ENCODE measurements at places on chromosomes 3 and 15.
A peak's percentile ranks its signal among the peaks of the same experiment; 100 is the strongest.

- no peak for DNase-seq
These were observed 36.4 kb downstream of the ZNF710 start for GRCh38 chr15:90037511-90037860.

- DNase-seq = no peak
These were observed 112.9 kb downstream of the AKAP13 start for GRCh38 chr15:85493260-85493659.

DNA sequence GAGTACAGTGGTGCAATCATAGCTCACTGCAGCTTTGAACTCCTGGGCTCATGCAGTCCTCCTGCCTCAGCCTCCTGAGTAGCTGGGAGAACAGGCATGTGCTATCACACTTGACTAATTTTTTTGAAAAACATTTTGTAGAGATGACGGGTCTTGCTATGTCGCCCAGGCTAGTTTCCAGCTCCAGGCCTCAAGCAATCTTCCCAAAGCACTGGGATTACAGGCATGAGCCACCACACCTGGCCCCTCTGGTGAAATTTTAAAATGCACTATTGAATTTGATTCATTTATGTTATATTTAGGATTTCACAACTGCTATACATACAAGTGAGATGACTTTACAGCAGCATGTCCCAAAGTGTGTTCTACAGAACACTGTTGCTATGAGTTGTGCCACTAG is 50.8 kb upstream of the TPM1 start:
- DNase-seq = no peak

DNA sequence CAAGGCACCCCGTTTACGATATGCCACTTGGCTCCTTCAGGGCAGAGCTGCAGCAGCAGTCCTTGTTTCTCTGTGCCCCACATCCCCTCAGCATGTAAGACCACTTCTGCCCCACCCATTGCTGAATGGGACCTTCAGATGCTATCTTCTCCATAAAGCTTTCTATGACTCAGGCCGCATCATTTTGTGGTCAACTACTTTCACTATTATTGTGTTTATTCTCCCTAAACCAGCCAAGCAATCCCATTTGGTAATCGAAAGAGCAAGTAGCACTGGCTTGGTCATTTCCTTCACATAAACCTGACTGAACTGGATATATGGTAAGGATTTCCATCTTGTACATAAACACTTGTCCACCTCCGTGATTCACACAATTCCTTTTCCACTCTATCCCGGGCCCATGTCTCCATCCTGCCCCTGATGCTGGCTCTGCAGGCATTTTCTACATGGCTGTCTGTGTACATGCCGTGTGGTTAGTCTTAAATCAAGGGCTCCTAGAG is 25.7 kb downstream of the LIPC start:
- no peak for DNase-seq

DNA sequence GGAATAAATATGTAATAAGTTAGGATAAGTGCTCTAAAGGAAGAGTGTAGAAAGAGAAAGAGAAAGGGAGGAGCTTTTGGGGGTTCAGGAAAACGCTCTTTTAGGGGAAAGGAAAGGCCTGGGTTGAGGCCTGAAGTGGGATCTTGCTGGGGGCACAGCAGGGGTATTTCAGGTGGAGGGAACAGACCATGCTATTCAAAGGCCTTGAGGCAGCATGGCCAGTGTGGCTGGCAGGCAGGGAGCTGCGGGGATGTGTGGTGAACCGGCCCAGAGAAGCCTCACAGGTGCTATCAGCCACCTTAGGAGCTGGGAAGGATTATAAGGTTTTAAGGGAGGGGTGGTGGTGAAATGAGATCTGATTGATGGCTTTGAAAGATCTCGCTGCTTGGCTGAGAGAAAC is 66.6 kb downstream of the LINGO1 start:
- no peak for DNase-seq

DNA sequence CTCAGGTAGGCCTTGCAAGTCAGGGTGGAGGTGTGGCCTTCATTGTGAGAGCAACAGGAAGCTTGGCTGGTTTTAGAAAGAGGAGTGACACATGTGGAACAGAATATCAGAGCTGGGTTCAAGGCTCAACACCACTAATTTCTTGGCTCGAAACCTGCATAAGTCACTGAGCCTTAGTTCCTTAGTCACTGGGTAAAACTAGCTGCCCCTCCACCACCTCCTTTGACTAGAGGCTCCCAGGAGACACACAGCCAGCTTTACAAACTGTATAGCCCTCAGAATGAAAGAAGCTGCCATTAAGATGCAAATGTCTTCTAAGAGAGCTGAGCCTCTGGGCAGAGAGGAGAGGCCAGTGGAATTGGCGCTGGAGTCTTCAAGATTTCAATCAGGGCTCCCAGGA is 67.7 kb downstream of the CERS3 start:
- no peak for DNase-seq

DNA sequence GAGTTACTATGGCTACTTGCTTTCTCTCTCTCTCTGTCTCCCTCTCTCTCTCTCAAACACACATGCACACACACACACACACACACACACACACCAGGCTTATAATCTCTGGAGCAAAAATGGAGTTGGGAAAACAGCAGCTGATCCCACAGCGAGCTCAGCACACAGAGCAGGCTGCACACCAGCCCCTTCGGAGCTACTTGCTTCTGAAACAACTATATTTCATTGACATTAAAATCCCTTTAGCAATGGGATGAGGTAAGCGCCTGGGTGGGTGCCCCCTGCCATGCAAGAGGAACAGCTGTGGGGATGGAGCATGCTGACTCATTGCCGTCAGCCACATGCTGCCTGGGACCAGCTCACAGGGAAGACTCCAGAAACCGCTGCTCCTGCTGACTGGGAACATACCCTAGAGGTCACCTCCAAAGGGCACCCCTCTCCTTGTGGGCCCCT is 45.7 kb downstream of the B3GNT5 start:
- peak; percentile 62 for DNase-seq

DNA sequence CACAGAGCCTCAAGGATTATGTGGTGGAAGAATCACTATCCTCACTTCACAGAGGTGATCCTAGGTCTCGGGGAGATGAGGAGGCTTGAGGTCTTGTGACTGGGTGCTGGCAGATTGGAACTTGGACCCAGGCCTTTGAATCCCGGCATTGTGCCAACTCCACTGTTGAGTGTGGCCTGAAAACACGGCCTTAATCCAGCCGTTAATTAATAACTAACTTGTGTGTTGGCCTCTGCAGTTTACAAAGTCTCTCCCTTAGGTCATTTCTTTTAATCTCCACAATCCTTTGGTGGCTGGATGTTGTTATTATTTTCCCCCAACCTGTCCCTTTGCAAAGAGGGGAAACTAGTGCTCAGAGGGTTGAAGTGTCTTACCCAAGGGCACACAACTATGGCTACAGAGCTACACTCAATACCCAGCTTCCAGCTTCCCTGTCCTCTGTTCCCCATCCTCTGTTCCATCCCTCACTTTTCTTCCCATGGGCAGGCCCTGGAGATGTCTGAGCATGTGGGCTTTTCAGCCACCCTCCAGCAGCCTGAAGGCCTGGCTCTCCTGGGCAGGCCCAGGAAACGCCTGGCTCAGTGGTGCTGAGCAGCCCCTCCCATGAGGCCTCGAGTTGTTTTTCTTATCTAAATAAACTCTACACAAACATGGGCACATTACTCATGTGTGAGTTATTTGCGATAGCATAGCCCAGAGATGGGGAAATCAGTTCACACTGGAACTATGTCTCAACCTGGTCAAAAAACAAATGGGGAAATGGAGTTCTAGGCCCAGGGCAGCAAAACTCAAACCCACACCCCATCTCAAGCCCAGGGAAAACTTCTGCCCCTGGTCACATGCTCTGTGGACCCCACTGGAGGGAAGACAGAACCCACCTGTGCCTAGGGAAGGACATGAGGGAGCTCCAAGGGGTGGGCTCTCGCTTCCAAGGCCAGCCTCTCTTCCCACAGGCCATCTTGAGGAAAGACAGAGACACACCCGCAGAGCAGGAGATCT is 16.8 kb upstream of the SMAD3 start:
- DNase-seq = no peak

DNA sequence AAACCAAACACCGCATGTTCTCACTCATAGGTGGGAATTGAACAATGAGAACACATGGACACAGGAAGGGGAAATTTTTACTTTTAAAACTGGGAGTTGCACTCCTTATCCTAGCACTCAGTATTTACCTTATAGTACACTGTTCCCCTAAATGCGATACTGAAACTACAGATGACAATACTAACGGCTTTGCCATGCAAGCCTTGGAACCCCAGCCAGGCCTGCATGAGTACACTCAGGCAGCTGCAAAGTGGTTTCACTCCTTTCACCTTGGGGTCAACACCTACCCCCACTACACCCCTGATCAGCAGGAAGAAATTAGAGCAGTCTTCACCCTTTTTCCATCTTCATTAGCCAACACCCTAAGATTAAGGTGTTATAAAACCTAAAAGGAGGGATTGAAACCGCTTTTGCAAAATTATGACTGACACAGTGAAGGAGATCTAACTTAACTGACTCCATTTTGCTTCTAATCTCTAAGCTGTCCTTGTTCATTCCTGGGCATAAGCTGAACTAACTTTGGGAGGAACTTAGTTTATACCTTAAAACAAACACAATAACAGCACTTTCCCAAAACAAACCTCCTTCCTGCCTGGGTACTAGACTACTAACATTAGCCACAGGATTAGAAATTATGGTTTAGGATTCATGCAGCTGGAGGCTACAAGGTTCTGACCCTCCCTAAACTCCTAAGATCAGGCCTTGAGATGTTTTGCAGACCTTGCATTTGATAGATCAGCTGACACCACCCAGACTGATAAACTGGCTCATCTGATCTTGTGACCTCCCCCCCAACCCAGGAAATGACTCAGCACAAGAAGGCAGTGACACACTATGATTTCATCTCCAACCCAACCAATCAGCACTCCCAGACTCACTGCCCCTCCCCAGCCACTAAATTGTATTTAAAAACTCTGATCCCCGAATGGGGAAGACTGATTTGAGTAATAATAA is 452.1 kb upstream of the PPP2R3A start:
- no peak for DNase-seq

DNA sequence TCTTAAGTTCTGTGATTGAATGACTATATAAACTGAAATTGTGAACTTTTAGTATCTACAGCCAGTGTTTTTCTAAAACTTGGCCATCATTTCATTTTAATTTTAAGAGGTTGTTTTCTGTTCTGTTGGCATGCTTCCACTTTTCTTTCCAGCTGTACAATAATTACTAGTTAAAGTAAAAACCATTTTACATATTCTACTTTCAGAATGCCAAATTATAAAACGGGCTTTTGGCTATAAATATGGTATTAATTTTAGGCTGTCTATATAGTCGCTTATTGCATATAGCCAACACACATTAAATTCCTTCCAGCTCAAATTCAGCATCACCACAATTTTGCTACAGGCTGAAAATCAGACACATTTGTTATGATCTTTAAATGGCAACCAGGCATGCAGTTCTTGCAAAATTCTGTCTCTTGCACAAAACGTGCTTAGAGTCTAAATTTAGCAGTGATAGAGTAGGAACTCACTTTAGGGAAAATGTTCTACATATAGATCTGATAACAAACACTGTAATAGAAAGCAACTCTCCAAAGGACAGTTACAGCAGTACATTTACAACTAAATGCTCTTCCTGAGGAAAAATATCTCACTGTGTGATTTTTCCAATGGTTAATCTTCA is 81.1 kb downstream of the BTD start:
- DNase-seq = no peak

- DNase-seq = no peak
These were observed 152.5 kb upstream of the ATP10A start for GRCh38 chr15:26015516-26016075.

DNA sequence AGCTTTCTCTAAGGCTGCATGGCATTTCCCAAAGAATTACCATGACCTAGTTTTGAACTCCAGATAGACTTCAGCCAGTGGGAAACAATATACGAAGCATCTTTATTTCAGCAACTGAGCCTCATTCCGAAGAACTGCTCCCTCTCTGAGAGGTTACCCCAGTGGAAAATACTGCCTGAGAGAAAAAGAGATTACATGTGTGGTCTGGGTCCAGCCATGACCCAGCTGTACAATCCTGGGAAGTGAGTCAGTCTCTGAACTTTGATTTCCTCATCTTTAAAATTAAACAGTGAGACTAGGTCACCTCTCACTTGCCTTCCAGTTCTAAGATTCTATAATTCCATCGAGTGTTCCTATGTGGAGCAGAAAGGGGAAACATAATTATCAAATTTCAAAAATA is 42.4 kb downstream of the TNIK start:
- no peak for DNase-seq

- no peak for DNase-seq
These were observed 5.3 kb upstream of the DAPK2 start for GRCh38 chr15:64051407-64052259.

GRCh38 chr3:8538913-8539312 is 37.3 kb downstream of the LMCD1 start:
- no peak for DNase-seq

GRCh38 chr3:192802957-192803899 is 75.9 kb upstream of the FGF12 start:
- no peak for DNase-seq

DNA sequence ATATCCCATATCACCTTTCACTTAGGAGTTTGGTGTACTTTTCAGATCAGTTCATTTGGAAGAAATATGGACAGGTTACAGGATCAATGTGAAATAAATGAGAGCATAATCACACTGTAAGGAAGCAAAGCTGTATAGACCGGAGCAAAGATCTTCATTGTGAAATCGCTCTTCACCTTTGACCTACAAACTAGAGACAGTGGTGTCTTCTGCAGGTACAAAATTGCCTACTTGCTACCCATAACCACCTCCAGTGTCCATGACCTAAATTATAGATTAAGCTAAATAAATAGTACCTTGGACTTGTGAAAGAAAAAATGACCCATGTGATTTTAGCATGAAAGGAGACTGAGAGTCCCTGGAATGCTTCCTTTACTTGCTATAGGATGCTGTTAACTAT is 379.5 kb upstream of the SUCLG2 start:
- DNase-seq = no peak

GRCh38 chr3:3600665-3601340 is 198.4 kb upstream of the LRRN1 start:
- no peak for DNase-seq

DNA sequence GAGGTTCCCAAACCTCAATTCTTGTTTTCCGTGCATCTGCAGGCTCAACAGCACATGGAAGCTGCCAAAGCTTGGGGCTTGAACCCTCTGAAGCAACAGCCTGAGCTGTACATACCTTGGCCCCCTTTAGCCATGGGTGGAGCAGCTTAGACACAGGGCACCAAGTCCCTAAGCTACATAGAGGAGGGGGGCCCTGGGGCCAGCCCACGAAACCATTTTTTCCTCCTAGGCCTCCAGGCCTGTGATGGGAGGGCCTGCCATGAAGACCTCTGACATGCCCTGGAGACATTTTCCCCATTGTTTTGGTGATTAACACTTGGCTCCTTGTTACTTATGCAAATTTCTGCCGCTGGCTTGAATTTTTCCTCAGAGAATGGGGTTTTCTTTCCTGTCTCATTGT is 24.6 kb downstream of the SRP14 start:
- no peak for DNase-seq

Measured in NCI-H1417 treated with DMSO at 0.1 percent for 48 hours (cell line).